ENCODE measurements at places on chromosomes 5 and 9. TPM values are rescaled to one million over a fixed set of nuclear protein-coding genes. Genes with fewer than 3 reads are reported as not detected.

DNA sequence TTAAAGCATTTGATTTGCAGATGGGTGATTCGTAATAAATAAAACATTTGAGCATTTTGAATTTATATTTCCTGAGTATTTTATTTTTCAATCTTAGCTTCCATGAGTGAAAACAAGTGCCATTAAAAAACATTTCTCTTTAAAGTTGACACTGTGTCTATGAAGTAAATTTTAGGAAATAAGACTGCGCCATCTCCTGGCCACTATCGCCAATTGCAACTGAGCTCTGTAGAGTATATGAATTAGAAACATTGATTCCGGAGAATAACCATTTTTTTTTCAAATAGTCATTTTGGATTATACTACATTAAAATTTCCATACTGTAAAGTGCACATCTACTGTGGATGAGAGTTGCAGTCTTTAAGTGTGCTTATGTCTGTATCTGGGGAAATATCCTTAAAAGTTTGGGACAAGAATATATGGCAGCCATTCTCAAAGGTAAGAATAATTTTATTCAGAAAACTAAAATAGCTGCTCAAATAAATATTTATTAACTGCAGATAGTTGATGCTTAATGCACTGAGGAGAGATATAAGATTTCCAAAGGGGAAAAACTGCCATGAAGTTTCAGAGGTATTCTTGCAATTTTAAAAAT lies 5.9 kb downstream of the DMRTA1 start:
- DNase-seq, result no peak

DNA sequence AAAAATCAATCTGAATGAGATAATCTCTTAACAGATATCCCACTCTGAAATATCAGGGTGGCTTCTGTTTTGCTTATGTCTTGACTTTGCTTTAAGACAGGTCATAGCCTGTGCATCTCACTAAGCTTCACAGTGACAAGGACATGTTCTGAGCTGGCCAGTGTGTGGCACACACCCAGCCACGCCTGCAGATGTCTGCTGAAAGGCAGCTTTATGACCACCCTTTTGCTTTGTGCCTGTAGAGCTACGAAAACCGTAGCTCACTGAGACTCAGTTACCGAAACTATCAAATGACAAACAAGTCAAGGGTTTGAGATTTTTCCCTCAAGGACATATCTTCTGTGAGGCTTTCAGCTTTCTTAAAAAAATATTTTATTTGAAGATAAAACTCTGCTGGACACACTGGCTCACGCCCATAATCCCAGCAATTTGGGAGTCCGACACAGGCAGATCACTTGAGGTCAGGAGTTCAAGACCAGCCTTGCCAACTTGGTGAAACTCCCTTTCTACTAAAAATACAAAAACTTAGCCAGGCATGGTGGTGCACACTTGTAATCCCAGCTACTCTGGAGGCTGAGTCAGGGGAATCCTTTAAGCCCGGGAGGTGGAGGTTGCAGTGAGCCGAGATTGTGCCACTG lies 233.2 kb downstream of the SPATA31A1 start:
- no peak for DNase-seq

Gene SH3TC2
- total RNA-seq, result 15.1 TPM

- no peak for DNase-seq
These were observed 5.6 kb downstream of the SLIT3 start for GRCh38 chr5:169295306-169295705.

Gene PCDHAC1
- 1.5 TPM for total RNA-seq

All from urinary bladder (tissue), 4 donors.